ENCODE measurements at places on chromosomes 5 and 9.

- no peak for DNase-seq
Measured at GRCh38 chr5:175443514-175444059, 395 bp downstream of the DRD1 start.

- DNase-seq: no peak
Measured at GRCh38 chr9:110027671-110028081, 180.3 kb downstream of the C9orf152 start.

DNA sequence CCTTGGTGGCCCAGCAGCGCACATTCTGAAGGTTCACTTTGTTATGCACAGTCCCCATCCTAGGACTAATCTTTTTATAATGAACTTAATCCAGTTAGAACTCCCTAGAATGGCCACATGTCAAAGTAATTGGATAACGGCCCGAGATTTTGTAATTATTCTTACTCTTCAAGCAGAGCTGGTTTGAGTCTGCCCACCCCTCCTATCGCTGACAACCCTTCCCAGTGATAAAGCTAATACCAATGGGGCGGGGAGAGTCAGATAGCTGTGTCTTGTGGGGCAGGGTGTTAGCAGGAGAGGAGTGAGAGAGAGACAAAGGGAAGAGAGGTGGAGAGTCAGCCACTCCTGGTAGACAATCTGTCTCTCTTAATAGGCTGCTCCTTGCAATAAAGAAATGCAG is 356.9 kb downstream of the SLIT3 start:
- no peak for DNase-seq

DNA sequence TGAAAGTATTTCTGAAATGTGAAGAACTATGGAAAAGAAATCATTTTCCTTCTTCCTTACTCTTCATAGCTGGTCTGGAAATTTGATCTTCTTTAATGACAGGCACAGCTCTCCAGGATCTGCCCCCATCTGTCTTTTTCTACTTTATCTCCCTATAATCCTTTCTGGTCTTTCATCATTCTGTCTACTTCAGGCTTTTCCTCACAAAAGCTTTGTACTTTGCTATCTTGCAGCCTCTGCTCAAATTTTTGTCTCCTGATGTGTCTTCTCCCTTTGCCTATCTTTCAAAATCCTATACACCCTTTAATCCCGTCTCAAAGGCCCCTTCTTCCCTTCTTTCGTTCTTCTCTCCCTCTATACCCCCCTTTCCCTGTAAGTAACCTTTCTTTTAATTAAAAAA is 114.9 kb upstream of the ATP10B start:
- DNase-seq: no peak

GRCh38 chr9:97633859-97634490 is 354 bp downstream of the NCBP1 start:
- no peak for DNase-seq

DNA sequence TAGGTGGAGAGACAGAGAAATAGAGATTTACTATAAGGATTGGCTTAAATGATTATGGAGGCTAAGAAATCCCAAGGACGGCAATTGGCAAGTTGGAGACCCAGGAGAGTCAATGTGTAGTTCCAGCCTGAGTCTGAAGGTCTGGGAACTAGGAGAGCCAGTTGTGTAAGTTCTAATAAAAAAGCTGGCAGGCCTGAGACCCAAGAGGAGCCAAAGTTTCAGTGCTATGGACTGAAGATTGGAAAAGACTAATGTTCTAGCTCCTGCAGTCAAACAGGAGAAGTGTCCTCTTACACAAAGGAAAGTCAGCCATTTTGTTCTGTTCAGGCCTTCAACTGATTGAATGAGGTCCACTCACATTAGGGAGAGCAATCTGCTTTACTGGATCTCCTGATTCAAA is 50.0 kb downstream of the NMUR2 start:
- no peak for DNase-seq

- no peak for DNase-seq
Measured at GRCh38 chr5:159929176-159929575, 12.9 kb downstream of the ADRA1B start.

DNA sequence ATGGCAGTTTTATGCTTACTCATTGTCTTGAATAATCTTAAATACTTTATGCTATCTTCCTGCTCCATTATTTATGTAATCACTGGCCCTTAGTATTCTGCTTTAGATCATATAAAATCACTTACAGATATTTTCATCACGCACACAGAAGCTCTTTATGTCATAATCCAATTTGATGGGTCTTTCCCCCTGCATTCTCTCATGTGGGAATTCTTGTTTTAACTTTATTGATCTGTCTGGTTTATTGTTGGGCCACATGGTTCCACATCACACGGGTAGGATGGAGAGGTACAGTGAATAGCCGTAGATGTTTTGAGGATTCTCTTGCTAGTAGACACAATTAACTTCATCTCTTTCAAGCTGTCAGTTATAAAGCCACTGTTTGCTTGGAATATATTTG is 27.0 kb downstream of the PLPPR1 start:
- DNase-seq: no peak

DNA sequence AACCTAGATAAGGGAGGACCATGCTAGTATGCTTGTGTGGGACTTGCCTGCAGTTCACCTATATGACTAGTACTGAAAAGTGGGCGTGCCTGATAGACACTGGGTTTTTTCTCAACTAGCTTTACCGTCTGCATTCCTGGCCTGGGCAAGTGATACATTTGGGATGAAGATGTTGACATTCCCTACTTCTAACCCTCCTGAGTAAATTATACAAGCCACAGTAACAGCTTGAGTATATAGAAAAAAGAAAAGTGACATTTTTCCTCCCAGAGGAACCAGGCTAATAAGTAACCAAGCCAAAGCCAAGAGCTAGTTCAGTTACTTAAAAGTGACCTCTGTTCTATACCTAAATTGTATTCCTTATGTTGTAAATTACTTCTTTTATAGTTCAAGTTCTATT is 153.8 kb upstream of the CYLC2 start:
- no peak for DNase-seq

DNA sequence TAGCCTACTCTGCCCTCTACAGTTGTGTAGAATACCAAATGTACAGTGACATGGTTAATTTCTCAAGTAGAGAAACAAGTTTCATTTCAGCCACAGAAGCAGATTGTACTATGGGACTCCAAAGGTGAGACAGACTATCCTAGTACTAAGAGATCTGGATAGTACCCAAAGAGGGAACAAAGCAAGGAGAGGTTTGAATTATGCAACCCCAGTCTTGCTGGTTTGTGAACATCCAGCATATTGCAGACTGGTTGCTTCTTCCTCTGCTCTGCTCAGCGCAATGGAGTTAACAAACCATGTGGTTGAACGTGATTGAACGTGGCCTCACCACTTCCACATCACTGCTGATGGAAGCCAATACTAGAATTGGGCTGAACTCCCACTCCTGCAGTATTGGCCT is 43.3 kb upstream of the ALDOB start:
- no peak for DNase-seq

- no peak for DNase-seq
Measured at GRCh38 chr9:129124506-129125069, 13.4 kb downstream of the PTPA start.

GRCh38 chr5:6873359-6873758 is 160.1 kb downstream of the TENT4A start:
- no peak for DNase-seq

DNA sequence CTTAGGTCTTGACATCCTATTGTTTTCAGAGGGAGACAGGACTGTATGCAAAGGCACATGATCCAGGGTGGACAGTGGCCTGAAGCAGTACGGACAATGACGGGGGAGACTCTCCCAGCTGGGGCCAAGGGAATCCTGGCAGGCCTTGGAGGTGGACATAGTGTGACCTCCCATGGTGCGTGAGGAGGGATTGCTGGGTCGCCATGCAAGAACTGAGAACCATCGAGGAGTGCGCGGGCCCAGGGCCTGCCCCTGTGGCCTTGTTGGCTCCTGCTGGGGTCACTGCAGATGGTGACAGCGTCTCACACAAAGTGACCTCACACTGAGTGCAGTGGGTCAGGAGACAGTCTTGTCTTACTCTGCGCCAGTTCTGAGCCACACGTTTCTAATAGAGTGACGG is 192.4 kb downstream of the GADD45G start:
- no peak for DNase-seq

- DNase-seq: no peak
Measured at GRCh38 chr5:179393078-179393477, 47.8 kb upstream of the ADAMTS2 start.

DNA sequence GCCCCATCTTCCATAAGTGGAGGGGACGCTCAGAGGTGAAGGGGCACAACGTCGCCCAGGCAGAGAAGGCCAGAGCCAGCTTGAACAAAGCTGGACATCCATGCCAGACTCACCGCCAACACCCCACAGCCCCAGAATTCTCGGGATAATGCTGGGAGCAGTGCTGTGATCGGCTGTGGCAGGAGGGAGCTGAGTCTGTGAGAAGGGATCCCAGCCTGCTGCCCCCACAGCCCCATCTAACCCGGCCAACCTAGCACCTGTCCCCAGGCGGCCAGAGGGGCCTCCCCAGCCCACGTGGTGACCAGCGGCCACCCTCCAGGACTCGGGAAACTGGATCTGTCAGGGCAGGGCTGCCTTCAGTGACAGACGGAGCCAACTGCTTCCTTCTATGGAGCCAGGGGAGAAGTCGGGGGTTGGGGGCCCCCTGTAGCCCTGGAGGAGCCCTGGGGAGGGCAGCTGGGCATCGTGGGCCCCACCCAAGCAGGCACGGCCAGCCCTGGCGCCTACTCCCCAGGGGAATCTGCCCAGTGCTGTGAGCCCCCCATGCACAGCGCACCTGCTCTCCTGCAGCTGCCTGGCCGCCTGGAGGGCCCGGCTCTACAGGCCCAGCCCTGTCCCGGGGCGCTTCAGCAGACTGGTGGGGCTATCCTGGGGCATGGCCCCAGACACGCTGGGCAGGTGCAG is 6.0 kb downstream of the BRD3 start:
- DNase-seq: no peak

- DNase-seq: peak; percentile 44
Measured at GRCh38 chr5:17238521-17239041, 21.1 kb downstream of the BASP1 start.

- peak; percentile 97 for DNase-seq
Measured at GRCh38 chr9:96418083-96418919, at the start of gene ZNF367. Gene ZNF367 (minus strand): TSS chr9:96418370. CDS start chr9:96418032, 338 bp downstream.

GRCh38 chr5:127838661-127839060 is 135.5 kb downstream of the CCDC192 start:
- peak; percentile 7 for DNase-seq

DNA sequence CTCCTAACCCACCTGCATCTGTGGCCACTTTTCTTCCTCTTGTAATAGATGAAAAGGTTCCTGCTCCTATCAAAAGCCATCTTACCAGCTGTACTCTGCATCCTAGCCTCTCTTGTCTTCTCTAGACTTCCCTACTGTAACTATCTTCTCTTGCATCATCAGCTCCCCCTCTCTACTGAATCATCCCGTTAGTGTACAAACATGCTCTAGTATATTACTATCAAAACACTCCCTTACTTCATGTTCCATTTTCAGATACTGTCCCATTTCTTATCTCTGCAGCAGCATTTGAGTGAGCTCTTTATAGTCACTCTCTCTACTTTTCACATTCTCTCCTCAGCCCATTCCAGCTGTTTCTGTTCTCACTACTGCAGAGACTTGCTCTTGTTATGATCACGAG is 2.8 kb downstream of the SRA1 start:
- DNase-seq: no peak

- DNase-seq: no peak
Measured at GRCh38 chr5:56549096-56549886, 266.1 kb upstream of the MAP3K1 start.

- peak; percentile 11 for DNase-seq
Measured at GRCh38 chr5:141747152-141748141, 65.4 kb upstream of the ARAP3 start.

DNA sequence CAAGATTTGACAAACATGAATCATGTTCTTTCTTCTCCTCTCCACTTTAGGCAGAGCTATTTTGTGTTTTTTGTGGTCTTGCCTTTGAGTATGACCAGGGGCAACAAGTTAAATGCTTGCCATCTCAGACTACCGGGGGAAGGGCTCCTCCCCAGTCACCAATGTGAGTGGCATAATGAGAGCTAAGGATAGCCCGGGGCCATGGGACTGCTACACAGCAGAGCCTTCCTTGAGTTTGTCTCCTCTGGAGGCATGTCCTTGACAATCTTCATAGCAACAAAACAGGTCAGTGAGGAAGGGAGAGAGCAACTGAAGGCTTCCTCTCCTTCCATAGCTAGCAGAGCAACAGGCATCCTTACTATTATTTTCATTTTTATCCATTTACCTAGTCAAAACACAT is 299.3 kb downstream of the ENC1 start:
- DNase-seq: no peak

- DNase-seq: no peak
Measured at GRCh38 chr5:55817030-55817429, 34.1 kb upstream of the IL31RA start.

DNA sequence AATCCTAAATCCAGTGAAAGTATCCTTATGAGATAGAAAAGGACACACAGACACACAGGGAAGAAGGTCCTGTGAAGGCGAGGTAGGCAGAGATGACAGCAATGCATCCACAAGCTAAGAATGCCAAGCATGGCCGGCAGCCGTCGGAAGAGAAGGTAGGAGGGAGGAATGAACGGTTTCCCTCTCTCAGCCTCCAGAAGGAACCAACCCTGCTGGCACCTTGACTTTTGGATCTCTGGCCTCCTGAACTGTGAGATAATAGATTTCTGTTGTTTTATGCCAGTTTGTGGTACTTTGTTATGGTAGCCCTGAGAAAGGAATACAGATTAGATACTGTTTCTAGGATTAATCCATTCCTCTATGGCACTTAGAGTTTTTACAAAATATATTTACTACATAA is 76.1 kb upstream of the PANK3 start:
- DNase-seq: no peak

DNA sequence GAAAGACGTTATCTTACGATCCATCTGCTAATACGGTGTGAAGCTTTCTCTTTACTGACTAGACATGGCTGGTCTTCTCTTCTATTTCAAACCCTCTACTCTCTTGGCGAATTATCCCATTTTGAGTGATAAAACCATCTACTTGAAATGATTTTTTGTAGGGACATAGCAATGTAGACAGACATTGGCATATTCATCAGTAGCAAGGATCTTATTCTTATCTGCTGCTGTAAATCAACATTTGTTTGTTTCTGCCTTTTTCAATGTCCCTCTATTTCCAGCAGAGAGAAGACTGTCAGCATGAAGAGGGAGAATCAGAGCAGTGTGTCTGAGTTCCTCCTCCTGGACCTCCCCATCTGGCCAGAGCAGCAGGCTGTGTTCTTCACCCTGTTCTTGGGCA is at the start of gene OR1J4:
OR1J4 (plus strand) TSS at position 301 of the 400 bp plus-strand sequence; CDS start at position 301, 0 bp downstream.
- DNase-seq: no peak

DNA sequence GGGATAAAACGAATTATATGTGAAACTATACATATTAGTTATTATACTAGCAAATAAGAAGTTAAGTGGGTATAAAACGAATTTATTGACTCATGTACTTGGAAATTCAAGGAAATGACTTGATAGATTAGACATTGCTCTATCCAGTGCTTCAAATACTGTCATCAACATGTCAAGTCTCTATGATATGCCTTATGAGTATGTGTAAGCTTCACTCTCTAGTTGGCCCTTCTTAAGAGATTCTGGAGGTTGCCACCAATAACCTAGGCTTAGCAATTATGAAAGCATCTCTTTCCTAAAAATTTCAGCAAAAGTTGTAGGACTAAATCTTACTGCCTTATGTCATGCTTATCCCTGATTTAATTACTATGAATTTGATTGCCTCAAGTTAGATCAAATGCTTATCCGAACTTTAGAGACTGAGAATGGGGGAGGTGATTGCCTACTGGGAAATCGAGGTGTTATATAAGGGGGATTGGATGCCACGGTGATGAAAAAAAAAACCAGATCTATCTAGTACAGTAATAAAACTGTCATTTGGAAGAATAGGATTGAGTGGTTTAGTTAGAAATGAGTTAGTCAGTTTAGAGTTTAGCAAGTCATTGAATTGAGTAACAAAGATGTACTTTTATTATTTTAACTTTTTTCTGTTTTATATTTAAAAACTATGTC is 46.9 kb downstream of the CSNK1G3 start:
- DNase-seq: no peak
